Ecto neural progenitor cell (in vitro differentiated cells): ENCODE measurements at places on chromosomes 5 and 9.

DNA sequence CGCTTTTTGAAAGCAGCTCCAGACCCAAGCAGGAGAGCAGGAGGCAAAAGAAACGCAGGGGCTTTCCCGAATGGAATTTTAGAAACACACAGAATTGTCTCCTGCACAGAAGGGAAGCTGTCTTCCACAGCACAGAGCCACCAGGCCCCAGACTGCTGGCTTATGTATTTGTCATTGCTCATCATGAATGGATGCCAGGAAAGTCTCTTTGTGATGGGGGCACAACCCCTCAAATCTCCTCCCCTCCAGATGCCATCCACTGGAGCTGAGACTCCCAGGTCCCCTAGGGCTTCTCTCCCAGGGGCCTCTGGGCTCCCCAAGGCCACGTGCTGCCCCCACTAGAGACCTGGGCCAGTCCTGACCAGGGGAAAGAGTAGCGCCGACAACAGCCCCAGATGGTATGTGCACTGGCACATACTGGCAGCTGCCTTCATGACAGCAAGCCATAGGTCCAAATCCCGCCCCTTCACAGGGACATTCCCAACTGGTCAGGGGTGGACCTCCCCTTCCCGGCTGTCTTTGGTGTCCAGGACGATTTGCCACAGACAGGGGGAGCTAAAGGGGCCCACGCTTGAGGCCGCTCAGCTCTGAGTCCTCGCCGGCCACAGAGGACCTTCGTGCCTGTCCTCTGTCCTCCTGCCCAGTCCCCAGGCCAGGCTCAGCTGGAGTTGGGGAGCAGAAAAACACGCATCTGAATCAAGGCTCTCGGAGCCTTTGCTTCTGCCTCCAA is 127.8 kb downstream of the KCNIP1 start:
- DNase-seq: peak; percentile 78

- DNase-seq: no peak
These were observed 16.7 kb downstream of the TCF7 start for GRCh38 chr5:134131165-134131564.

- DNase-seq: no peak
These were observed 30.5 kb upstream of the F2RL1 start for GRCh38 chr5:76788362-76788761.

DNA sequence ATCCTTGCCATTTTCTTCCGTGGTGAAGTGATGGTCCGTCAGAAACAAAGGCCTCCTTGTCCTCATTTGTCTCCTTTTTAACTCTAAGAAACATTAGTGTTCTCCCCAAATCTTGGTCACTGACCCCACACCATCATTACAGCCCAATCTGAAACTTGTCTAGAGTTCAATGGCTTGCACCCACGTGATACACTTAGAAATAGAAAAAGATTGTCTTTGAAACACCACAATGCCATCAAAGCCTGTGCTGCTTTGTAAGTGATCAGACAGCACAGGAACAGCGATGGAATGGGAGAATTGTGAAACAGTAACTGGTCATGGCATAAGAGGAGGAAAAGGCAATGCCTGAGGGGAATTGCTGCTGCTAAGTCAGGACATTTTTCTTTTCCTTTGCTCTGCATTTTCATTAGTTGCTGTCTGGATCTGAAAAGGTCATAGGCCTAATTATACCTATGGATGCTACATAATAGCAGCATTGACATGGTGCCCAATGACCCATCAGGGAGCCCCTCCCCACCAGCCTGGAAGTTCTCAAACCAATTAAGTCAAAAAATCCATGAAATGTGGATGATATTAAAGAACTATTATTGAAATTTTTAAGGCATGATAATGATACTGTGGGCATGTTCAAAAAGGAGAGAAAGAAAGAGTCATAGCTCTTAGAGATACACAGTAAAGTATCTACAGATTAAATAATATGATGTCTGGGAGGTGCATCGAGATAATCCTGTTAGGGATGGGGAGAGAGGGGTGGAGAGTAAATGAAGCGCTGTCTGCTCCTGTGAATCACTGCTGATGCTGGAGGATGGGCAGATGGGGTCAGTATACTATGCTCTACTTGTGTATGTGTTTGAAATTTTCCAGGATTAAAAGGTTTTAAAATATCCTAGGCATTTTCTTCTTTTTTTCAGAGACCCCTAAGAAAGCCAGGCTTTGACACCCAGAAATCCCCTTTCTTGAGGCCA is 83.6 kb downstream of the ENC1 start:
- DNase-seq: no peak

DNA sequence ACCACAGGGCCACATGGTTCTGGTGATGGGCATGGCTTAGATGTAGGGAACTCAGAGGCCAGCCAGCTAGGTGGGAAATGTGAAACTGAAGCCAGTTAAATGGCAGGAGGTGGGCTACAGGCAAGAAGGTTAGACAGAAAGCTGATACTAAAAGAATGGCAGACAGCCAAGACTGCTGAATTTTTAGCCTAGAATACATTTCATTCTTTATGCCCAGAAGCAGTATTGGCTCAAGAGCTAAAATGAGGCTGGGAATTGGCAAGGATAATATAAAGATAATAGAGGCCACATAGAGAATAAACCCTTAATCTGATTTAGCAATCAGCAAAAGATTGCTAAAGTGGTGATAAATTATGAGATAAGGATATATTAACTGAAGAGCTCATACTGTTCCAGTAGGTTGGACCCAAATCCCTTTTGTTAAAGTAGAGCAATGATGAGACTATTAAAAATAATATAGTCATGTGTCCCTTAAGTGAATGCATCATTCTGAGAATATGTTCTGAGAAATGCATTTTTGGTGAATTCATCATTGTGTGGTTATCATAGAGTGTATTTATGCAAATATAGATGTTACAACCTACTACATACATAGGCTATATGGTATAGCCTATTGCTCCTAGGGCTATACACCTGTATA is 234.3 kb downstream of the CHSY3 start:
- no peak for DNase-seq

DNA sequence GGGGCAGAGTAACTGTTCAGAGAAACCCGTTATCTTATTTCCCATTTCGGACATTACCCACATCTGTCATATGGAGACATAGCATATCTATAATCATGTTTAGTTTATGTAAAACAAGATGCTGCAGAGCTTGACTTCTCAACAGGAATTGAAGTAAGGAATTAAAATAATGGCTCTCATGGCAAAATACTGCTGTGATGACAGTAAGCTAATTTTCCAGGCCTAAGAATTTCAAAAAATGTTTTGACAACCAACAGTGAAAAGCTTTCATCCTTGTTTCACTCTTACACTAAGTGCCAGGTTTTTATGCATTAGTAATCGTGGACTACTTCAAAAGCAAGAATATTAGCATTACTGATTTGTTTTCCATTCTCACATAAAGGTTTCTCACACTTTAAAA is 518.2 kb downstream of the PTPRD start:
- no peak for DNase-seq
